Hypothalamus (tissue), 51 donors: ENCODE measurements at places on chromosomes 1 and 21.

GRCh38 chr1:50705699-50706098 is 254.4 kb downstream of the FAF1 start:
- DNase-seq: no peak

- DNase-seq: peak; percentile 68
Observed at GRCh38 chr1:13543451-13544220, 29.8 kb upstream of the LRRC38 start.

DNA sequence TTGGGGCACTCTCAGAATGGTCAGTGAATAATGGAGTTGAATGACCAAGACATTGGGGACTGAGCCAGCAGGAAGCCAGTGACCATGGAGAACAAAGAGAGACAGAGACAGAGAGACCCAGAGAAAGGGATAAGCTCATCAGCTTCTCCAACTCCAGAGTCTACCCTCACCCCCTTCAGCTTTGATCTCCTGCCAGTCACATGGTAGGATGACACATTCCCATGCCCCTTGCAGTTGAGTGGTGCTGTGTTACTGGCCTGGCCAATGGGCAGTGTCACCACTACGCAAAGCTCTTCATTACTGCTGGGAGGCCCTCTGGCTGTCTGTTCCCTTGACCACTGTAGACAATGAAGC is 643.5 kb downstream of the AJAP1 start:
- DNase-seq: no peak

GRCh38 chr1:89669441-89669840 is 36.5 kb downstream of the LRRC8C start:
- no peak for DNase-seq

DNA sequence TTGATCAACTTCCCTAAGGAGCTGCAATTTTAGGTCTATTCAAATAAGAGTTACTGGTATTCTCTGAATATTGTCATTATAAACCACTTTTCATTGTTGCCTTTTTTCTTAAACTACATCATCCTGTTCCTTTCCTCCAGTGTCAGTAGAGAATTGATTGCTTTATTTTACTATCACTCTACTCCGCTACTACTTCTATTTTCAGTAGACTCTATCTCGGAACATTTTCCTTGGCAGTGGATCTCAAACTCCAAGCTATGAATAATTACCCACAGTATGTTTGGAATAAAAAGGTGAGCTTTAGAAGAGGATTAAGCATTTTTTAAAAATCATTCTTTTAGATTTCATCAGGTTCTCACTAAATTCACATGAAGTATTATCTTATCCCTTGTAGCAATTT is 224.9 kb downstream of the GREM2 start:
- no peak for DNase-seq

DNA sequence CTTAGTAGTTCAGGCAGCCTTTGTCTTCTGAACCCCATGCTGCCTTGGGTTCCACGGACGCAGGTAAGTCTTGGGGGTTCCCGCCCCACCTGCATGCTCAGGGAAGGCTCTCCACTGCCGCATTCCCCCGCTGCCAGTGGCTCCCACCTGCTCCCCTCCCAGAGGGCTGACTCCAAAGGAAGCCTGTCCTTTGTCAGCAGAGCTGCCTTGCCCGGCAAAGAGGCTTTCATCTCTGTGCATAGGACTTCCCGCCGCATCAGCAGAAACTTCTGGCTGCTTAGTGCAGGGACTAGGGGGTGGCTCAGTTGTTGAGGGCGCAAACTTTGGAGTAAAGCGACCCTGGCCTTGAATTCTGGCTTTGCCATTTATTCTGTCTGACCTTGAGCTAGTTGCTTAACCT is 25.2 kb upstream of the ACTL8 start:
- DNase-seq: no peak
